Panc1 (cell line): ENCODE measurements at places on chromosomes 3 and 15. TPM values are rescaled to one million over a fixed set of nuclear protein-coding genes. Genes with fewer than 3 reads are reported as not detected.

Gene TEX55
- total RNA-seq, result not detected

DNA sequence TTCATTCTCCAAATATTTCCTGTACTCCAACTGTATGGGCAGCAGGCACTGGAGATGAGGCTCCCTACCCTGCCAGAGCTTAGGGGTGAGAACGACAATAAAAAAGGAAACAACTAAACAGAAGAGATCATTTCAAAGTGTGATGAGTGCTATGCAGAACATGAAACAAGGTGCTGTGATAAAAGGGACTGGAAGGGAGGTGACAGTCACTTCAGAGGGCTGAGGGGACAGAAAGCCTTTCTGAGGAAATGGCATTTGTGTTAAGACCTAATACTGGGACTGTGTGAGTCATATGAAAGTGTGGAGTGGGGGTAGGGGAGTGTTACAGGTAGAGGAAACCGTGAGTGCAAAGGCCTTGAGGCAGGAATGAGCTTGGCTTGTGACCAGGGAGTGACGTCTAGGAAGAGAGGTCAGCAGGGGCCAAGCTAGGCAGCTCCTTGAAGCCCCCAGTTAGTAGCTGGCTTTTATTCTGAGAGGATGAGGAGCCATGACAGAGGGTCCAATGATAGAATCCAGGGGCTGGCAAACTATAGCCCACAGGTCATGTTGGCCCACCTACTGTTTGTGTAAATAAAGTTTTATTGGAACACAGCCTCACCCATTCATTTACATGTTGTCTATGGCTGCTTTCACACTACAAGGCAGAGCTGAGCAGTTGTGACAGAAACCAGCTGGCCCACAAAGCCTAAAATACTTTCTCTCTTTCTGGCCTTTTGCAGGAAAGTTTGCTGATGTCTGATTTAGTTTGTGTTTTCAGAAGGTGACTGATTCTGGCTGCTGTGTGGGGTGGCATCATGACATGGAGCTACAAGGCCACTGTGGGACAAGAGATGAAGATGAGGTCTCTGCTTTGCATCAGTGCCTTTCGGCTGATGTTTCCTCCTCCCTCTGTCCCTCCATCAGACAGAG is 56.6 kb downstream of the LSM3 start:
- H3K36me3 ChIP-seq, result no peaks in the 10 kb centered on the region
- no peaks in the 10 kb centered on the region for H3K4me1 ChIP-seq
- H3K27ac ChIP-seq, result peak overlapping the region; percentile 29; the same call in 1 of the 2 replicates
- no peaks in the 10 kb centered on the region for H3K27me3 ChIP-seq

Gene ITPR1
- 8.7 TPM for total RNA-seq

Gene SLC28A1
- total RNA-seq, result not detected

Gene PLSCR2
- total RNA-seq, result 0.54 TPM

Gene NR2E3
- total RNA-seq, result 0.98 TPM

DNA sequence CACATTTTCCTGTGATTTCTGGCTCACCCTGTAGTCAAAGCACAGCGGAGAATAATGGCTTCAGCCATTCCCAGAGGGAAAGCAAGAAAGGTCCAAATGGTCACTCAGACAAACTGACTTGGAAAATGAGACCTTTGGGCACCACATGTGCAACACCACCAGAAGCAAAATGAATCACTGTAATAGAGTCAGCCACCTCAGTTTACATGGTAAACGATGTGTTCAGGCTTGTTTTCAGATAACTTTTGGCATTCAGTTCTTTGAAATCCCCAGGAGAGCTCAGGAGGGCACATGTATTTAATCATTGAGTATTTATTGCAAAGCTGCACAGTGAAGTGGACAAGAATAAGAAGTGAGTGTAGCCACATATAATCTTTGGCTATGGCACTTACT is 38.4 kb upstream of the ALCAM start:
- no peak for DNase-seq
- H3K4me3 ChIP-seq, result no peak overlapping the region
- no peaks in the 10 kb centered on the region for H3K4me1 ChIP-seq

GRCh38 chr3:192958219-192958872 is 40.7 kb upstream of the MB21D2 start:
- H3K36me3 ChIP-seq, result no peaks in the 10 kb centered on the region
- no peak for DNase-seq
- H3K27me3 ChIP-seq, result no peaks in the 10 kb centered on the region
- H3K27ac ChIP-seq, result no peak overlapping the region
- H3K4me1 ChIP-seq, result no peaks in the 10 kb centered on the region

DNA sequence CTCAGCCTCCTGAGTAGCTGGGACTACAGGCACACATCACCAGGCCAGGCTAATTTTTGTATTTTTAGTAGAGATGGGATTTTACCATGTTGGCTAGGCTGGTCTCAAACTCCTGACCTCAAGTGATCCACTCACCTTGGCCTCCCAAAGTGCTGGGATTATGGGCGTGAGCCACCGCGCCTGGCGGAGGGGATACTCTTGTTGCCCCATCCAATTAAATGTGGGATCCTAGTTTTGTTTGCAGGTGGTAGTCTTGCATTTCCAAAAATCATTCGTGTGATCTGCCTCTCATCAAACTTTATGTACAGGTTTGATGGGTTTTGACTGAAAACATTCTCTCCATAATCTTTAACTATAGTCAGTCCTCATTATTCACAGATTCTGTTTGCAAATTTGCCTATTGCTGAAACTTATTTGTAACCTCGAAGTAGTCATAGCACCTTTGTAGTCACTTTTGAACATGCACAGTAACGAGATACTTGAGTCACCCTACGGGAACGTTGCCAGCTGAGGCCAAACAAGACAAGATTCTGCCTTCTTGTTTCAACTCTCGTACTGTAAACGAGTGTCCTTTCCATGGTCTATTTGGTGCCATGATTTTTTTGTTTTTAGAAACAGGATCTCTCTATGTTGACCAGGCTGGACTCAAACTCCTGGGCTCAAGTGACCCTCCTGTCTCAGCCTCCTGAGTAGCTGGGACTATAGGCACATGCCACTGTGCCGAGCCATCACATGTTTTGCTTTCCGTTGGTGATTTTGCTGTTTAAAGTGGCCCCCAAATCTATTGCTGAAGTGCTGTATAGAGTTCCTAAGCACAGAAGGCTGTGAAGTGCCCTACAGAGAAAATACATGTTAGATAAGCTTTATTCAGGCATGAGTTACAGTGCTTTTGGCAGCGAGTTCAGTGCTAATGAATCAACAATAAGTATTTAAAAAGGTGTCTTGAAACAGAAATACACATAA is 8.1 kb upstream of the MAPK6 start:
- H3K4me1 ChIP-seq, result peaks cover 12% of the 10 kb centered on the region
- 0 out of 2 replicates have a peak overlapping the region, but pooled peaks have one; percentile 25 for H3K27ac ChIP-seq

Gene GATA2
- total RNA-seq, result 74.6 TPM

DNA sequence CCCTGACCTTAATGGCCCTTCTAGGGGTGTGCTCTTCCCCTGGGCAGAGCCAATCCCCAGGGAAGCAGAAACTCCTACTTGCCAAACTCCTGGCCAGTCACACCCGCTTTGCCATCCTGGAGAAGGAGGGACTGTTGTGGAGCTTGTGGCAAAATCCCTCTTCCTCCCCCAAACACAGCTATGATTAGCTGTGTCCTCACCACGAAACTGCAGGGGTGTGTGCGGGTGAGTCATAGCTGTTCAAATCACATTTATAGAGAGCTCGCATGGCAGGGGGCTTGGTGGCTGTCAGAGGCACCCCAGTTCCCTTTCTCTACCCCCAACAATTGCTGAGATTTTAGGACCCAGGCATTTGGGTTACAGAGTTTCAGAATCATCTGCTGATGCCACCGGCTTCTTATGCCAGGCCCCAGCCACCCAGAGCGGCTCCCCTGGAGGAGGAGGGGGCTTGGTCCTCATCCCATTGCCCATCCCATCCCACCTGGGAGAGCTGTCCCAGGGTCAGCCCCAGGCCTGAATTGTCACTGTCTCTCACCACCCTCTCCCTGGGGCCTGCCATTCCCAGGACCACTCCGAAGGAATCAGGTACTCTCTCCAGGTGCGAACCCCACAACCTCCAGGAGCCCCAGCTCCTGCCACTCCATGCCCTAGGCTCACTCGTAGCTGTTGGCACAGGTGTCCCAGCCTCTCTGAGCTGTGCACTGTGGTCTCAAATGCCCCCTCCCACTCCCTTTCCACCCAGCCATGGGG is 28.8 kb upstream of the MAGEF1 start:
- no peak for DNase-seq
- H3K36me3 ChIP-seq, result no peaks in the 10 kb centered on the region
- H3K4me1 ChIP-seq, result no peaks in the 10 kb centered on the region
- H3K27ac ChIP-seq, result no peak overlapping the region

GRCh38 chr15:42402455-42403205 is 43.3 kb downstream of the CAPN3 start:
- no peaks in the 10 kb centered on the region for H3K27me3 ChIP-seq
- no peak overlapping the region for H3K4me3 ChIP-seq
- H3K27ac ChIP-seq, result no peak overlapping the region
- H3K36me3 ChIP-seq, result no peaks in the 10 kb centered on the region
- no peak for DNase-seq
- H3K4me1 ChIP-seq, result no peaks in the 10 kb centered on the region

- H3K27ac ChIP-seq, result no peak overlapping the region
- no peaks in the 10 kb centered on the region for H3K27me3 ChIP-seq
- H3K4me1 ChIP-seq, result no peaks in the 10 kb centered on the region
Observed at GRCh38 chr3:29971895-29972294, 634.5 kb upstream of the TGFBR2 start.

Gene ITGA11
- 0.28 TPM for total RNA-seq

- no peak for DNase-seq
- no peaks in the 10 kb centered on the region for H3K36me3 ChIP-seq
- H3K27me3 ChIP-seq, result no peaks in the 10 kb centered on the region
- H3K4me1 ChIP-seq, result no peaks in the 10 kb centered on the region
Observed at GRCh38 chr3:69658514-69659140, 80.6 kb upstream of the MITF start.

DNA sequence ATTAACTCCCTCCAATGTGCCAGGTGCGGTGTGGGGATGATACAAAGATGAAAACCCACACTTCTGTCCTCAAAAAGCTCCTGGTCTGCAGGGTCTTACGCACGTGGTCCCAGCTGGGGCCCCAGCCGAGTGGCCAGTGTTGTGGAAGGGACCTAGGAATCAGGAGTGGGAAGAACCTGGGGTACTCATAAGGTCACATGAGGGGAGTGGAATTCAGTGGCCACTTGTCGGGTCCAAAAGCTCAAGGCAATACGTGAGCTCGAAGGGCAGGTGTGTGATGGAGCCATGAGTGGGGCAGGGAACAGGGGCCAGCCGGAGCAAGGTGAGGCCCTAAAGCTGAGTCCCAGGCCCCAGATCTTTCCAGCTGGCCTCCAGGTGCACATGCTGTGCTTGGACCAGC is 260.0 kb upstream of the LYSMD4 start:
- DNase-seq, result no peak
- H3K4me1 ChIP-seq, result no peaks in the 10 kb centered on the region
- H3K27me3 ChIP-seq, result no peaks in the 10 kb centered on the region

DNA sequence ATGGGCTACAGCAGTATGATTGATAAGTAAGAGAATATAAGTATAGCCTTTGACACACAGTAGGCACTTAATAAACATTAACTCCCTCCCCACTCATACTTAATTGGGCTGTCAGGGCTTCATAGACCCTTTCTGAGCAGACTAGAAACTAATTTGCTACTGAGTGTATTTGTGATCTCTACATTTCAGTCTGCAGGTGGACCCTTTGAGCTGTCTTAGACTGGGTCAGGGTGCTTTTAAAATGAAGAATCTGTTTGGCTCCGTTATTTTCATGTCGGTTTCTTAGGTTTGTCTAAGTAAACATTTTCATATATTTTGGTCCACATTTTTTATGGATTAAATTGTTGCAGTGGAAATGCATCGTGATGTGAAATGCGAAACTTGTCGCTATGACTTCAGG is 50.3 kb upstream of the SELENOK start:
- no peak overlapping the region for H3K4me3 ChIP-seq
- H3K27me3 ChIP-seq, result peaks cover 2% of the 10 kb centered on the region; the same call in 1 of the 2 replicates
- H3K27ac ChIP-seq, result no peak overlapping the region
- DNase-seq, result no peak

GRCh38 chr3:31692751-31693150 is 160.0 kb downstream of the STT3B start:
- H3K27me3 ChIP-seq, result no peaks in the 10 kb centered on the region
- no peak overlapping the region for H3K27ac ChIP-seq
- H3K4me3 ChIP-seq, result no peak overlapping the region
- DNase-seq, result no peak
- H3K4me1 ChIP-seq, result no peaks in the 10 kb centered on the region

Gene TMEM45A
- total RNA-seq, result 8.6 TPM

GRCh38 chr3:151236316-151236715 is 33.3 kb upstream of the GPR171 start:
- DNase-seq, result no peak
- no peaks in the 10 kb centered on the region for H3K27me3 ChIP-seq
- H3K4me3 ChIP-seq, result no peak overlapping the region
- H3K27ac ChIP-seq, result no peak overlapping the region

Gene CHRNA3
- 0.31 TPM for total RNA-seq

- H3K4me3 ChIP-seq, result no peak overlapping the region
- DNase-seq, result no peak
- H3K4me1 ChIP-seq, result no peaks in the 10 kb centered on the region
- H3K27ac ChIP-seq, result no peak overlapping the region
- no peaks in the 10 kb centered on the region for H3K36me3 ChIP-seq
Observed at GRCh38 chr3:101262393-101263240, 57.8 kb downstream of the IMPG2 start.

GRCh38 chr3:72182206-72182605 is 397.3 kb upstream of the PROK2 start:
- H3K27me3 ChIP-seq, result no peaks in the 10 kb centered on the region
- DNase-seq, result no peak
- no peak overlapping the region for H3K4me3 ChIP-seq
- H3K4me1 ChIP-seq, result no peaks in the 10 kb centered on the region

GRCh38 chr3:112776000-112776399 is 70.7 kb downstream of the CD200R1L start:
- no peak for DNase-seq
- H3K36me3 ChIP-seq, result no peaks in the 10 kb centered on the region
- no peaks in the 10 kb centered on the region for H3K27me3 ChIP-seq
- no peak overlapping the region for H3K4me3 ChIP-seq

Gene NMNAT3
- 1.9 TPM for total RNA-seq

Gene SUCNR1
- total RNA-seq, result not detected

- 0 out of 2 replicates have a peak, but pooled peaks cover 3% of the 10 kb centered on the region for H3K27me3 ChIP-seq
- no peak for DNase-seq
- H3K4me3 ChIP-seq, result no peak overlapping the region
- H3K27ac ChIP-seq, result no peak overlapping the region
- no peaks in the 10 kb centered on the region for H3K4me1 ChIP-seq
Observed at GRCh38 chr15:57949374-57949943, 116.1 kb downstream of the ALDH1A2 start.

- no peak overlapping the region for H3K27ac ChIP-seq
- H3K4me1 ChIP-seq, result no peaks in the 10 kb centered on the region; the same call in 1 of the 2 replicates
- H3K4me3 ChIP-seq, result no peak overlapping the region
- H3K36me3 ChIP-seq, result no peaks in the 10 kb centered on the region
Observed at GRCh38 chr15:39625451-39625850, 44.6 kb downstream of the THBS1 start.

Gene GOLGA8G
- not detected for total RNA-seq

DNA sequence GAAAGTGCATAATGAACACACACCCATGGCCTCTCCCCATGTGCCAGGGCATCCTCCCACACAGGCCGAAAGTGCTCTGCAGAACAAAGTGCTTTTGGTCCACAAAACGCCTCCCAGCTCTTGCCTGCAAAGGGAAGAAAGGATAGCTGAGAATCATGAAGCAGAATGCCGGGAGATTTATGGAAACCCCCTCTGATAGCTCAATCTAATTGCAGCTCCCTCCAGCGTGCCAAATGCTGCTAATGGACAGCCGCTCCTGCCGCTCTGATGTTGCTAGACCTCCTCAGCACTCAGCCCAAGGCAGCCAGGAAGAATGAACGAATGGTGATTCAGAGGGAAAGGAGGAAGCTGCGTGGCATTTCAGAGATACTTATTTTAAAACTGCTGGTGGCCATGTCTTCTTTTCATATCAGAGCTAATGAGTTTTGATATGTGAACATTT is 145.3 kb downstream of the TJP1 start:
- H3K27me3 ChIP-seq, result no peaks in the 10 kb centered on the region
- no peak overlapping the region for H3K27ac ChIP-seq
- 0 out of 2 replicates have a peak, but pooled peaks cover 2% of the 10 kb centered on the region for H3K4me1 ChIP-seq
- no peaks in the 10 kb centered on the region for H3K36me3 ChIP-seq
